Stimulated activated CD4-positive, alpha-beta T cell treated with anti-CD3 and anti-CD28 coated beads, Interleukin-12 subunit alpha, Interleukin-12 subunit beta, amount 100 ng/mL, for 24 hours (primary cell): ENCODE measurements at places on chromosomes 5 and 9.

DNA sequence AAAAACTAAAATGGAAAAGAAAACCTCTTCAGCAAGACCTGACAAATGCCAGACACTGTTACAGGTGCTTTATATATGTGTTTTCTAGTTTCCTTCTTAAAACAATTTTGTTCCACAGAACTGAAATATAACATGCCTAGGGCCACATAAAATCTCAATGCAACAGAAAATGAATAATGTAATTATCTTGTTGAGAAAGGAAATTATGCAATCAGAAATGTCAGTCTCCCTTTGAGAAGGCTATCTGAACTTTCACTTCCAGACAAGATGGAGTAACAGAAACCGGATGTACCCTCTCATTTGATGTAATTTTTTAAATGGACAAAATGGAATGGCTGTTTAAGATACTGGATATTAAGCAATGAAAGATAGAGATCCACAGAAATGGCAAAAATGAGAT is 79.2 kb downstream of the AGTPBP1 start:
- DNase-seq: no peak

DNA sequence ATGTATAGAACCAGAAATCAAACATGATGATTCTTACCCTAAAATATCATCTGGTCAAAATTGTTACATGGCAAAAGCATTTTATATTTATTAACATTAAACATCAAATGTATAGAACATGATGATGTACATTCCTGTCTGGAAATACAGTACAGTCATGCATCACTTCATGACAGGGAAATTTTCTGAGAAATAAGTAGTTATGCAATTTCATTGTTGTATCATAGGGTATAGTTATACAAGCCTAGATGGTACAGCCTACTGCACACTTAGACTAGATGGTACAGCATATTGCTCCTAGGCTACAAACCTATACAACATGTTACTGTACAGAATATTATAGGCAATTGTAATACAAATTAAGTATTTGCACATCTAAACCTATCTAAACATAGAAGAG is 64.6 kb upstream of the VCAN start:
- DNase-seq: no peak

DNA sequence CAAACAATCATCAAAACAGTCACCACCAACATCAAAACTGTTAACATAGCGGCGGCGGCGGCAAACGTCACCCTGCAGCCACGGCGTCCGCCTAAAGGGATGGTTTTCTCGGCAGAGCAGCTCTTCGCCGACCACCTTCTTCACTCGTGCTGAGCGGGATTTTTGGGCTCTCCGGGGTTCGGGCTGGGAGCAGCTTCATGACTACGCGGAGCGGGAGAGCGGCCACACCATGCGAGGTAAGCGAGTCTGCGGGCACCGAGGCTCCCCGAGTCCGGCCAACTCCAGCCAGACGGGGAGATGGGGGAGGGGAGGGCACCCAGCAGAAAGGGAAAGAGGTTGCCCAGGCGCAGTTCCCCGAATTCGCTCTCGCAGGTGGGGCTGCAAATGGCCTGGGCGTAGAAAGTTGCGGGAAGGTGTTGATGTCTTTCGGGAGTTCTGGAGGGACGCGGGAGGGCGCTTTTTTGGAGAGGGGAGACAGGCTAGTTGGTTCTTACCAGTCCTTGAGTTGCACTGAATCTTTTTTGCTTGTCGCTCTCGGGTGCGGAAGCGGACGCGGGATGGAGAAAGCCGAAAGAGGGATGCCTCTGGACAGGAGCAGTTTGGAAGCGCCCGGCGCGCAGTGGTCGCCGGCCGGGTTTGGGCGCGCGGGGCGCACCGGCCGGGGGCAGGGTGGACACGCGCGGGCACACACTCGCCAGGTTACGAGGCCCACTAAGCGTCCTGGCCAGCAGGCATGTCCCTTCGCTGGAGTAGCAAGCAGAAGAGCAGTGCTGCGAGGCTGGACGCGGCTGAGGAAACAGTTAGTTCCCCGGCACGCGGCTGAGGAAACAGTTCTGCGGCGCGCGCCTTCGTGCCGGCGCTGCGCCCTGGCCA is 849 bp downstream of the RORB start:
- DNase-seq: no peak

DNA sequence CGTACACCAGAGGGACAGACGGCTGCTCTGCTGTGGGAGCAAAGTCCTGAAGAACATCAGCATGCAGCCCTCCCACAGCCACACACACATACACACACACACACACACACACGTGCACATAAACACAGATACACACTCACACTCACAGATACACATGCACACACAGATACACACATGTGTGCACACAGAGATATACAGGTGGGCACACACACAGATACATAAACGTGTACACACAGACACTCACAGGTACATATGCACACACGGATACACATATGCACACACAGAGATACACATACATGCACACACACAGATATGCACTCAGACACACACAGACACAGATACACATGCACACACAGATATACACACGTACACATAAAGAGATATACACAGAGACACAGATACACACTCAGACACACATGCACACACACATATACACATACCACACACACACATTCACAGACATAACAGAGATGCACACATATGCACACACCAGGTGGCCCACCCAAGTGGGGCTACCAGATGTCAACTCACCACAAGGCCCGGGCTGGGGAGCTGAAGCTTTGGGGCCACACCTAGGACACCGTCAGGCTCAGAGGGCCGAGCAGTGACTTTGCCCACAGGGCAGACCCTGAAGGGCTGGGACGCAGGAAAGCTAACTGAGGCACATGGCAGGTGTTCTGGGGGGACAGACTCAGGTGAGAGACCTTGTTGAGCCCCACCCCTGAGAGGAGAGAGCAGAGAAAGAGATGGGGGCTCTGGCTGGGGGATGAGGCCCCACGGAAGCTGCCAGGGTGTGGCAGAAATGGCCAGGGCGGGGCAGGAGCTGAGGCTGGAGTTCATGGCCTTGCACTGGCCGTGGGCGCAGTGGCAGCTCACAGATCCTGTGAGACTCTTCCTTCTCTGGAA is 148.6 kb upstream of the PPP1R26 start:
- no peak for DNase-seq

GRCh38 chr9:78821126-78821822 is 524.3 kb downstream of the PSAT1 start:
- no peak for DNase-seq

DNA sequence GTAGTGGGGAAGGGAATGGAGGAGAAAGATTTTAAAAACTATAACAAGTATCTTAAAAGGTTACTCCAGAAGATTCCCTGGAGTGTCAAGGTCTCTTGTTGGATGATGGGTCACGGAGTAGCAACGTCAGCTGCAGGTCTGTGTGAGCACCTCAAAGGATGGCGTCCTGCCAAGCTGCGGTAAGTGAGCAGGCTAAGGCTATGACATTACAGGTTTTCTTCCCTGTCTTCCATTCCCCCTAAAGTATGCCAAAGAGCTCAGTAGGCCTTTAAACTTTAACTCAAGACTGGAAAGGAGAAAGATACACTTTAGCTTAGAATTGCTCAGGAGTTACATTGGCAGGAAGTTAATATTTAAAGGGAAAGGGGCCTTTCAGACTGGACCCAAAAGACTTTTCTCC is 17.5 kb downstream of the SPOCK1 start:
- DNase-seq: no peak

GRCh38 chr5:95623706-95624105 is 3.8 kb downstream of the GPR150 start:
- no peak for DNase-seq

- DNase-seq: no peak
These were observed 137.5 kb downstream of the BAAT start for GRCh38 chr9:101247297-101247696.

GRCh38 chr9:129113645-129114304 is 2.6 kb downstream of the PTPA start:
- DNase-seq: no peak

- no peak for DNase-seq
These were observed 117.0 kb downstream of the CARTPT start for GRCh38 chr5:71836084-71836483.

GRCh38 chr5:87169300-87169991 is 98.2 kb upstream of the RASA1 start:
- no peak for DNase-seq

DNA sequence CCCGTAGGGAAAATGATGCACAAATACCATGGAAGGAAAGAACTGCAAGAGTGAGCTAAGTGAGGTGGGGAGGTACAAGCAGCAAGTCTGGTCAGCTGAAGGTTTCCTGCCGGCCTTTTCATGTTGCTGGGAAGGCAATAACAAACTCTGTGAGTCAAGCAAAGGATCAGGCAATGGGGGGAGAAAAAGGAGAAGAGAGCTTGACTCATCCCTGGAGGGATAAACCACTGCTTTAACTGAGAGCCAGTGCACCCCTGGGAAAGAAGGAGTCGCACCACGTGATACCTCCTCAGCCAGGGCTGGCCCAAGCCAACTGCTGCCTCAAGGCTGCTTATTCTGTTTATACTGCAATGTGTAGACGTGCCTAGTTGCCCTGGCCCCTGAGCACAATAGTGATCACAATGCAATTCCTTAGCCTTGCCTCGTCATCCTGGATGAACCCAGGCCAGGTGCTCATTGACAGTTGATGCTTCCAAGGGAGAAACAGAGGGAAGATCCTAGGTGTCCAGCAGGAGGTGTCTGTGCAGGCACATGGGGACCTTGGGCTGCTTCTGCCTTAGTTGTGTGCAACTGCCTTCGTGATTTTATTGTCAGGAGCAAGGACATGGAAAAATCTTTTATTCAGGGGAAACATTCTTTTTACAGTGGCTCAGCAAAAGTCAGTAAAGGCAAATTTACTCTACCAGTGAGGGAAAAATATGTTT is 203.0 kb upstream of the TUT7 start:
- DNase-seq: no peak

GRCh38 chr5:180815293-180815917 is 12.8 kb upstream of the MGAT1 start:
- DNase-seq: no peak

DNA sequence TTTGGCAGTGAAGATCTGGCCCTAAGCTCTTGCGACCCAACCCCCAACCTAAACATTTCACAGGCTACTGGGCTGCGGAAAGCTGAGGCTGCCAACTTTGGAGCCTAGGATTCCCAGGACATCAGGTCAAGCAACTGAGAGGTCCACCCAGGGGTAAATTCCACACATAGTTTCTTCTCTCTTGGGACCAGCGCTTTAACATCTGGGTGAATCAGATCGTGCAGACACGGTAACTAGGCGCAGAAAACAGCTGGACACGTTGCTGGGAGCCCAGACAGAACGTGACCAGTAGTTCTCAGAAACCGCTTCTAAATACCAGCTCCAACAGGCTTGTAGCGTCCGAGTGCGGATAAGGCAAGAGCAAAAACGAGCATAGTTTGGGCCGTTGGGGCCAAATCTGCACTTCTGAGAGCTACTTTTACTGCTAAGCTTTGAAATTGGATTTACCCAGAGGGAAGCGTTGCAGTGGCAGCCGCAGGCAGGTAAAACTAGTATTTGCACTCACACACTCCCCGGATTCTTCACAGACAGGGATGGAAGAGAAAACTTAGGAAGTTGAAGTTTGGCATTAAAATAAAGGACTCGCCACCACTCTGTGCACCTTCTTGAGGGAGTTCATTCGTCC is 11.8 kb downstream of the ITGA1 start:
- DNase-seq: no peak

DNA sequence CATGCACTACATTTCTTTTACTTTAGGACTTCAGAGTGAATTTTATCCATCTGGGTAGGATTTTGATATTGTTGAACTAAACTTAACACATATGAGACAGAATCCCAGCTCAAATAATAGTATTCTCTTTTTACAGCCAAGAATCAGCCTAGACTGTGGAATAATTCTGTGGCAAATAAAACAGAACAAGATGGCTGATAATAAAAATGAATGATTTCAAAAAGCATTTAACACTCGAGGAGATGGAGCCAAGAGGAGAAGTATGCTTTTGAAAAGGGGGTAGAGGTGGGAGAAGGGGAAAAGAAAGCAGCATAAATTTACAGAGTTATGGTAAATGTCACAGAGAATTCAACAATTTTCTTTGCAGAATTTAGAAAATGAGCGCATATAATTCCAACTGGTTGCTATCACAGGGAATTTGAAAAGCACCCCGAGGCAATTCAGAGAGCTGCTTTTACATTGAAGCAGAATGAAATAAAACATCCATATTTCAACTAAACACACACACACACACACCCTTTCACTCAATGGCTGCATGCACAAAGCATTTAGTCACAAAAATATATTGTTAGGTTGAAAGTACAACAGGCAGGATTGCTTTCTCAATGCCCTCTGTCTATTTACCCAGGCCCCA is 60.2 kb upstream of the DMAC1 start:
- no peak for DNase-seq

DNA sequence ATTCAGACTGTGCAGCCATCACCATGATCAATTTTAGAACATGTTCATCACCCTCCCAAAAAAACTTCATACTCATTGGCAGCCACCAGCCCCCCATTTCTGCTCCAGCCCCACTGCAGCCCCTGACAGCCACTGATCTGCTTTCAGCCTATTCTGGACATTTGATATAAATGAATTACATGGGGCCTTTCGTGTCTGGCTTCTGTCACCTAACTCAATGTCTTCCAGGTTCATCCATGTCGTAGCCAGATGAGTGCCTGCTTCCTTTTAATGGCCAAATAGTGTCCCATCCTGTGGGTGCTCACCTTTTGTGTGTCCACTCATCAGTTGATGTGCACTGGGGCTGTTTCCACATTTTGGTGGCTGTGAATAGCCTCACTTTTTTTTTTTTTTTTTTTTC is 63.5 kb downstream of the HMCN2 start:
- DNase-seq: no peak

DNA sequence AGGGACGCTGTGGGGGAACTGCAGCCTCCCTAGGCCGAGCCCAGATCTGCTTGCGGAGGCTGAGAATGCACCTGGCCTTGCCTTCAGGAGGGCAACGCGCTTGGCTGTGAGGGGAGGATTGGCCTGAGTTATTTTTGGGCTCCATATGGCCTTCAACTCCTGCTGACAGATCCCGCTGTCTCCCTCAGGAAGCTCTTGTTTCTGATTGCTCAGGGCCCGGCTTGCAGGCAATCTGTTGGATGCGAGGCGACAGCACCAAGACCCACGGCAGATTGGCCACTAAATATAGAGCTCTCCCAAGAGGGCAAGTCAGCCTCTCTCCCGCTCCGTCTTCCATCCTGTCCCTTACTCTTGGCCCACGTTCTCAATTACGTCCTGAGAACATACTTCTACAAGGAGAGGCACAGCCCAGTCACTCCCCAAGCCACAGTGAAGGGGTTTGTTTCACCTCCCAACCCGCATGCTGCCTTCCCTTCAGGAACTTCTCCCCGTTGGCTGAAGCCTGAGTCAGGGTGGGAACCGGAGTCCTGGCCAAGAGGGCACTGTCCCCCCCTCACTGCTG is 53.6 kb downstream of the RASGEF1C start:
- DNase-seq: no peak
